B cell (primary cell): ENCODE measurements at places on chromosomes 7 and 10. TPM values are rescaled to one million over a fixed set of nuclear protein-coding genes. Genes with fewer than 3 reads are reported as not detected.

DNA sequence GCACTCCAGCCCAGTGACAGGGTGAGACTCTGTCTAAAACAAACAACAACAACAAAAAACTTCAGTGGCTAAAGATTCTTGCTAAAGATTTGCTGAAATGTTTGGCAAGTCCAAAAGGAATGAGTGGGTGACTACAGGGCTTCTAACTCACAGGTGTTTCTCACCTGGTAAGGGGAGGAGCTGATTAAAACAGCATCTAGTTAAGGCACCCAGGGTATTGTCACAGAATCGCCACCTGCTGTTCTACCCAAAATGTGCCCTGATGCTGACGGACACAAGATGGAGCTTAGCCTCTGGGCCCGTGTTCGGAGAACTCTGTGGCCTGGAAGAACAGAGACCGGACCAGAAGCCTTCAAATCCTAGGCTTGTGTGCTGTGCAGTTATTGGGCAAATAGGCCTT lies 336.0 kb upstream of the GALNT17 start:
- no peak for DNase-seq

DNA sequence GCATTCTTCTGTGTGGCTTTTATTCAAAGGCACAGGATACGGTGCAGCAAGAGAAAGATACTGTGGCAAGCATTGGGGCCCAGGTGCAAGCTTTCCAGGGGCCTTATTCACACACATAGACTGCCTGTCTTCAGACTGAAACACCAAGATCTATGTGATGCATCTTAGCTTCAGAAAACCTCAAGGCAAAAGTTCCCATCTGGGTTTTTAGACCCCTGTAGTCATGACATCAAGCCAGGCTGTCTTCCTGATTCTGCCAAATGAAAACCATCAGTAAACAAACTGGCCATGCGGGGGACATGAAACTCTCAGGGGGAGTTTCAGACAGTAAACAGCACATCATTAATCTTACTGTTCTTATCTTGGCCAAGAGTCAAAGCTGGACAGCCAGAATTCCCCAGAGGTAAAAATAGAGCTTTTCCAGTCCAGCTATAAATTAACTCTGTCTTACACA lies 9.8 kb downstream of the AGBL3 start:
- DNase-seq: no peak

DNA sequence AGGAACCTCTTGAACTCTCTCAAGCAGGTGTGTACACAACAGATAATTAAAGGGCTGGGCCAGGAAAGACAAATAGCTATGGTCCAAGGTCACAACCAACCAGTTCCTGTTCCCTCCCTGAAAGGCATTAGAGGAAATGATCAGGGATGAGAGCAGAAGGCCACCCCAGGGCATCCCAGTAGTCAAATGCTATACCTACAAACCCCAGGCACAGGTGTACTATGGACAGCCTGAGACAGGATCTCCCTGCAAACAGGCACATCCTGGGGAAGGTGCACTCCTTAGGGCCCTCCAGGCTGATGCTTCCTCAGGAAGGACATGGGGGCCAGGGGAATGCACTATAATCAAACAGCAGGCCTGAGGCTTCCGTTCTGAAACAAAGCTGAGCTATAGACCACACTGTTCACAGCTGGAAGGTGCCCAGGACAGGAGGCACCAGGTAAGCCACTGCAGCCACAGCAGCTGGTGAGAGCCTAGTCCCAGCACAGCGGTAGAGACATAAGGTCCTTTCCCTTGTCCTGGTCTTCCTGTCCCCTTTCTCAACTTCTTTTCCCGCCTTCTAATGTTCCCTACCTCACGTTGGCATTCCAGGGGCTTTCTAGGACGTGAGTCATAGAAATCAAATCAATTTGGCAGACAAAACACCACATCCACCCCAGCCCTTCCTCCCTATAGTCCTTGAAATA lies 13.3 kb downstream of the PARP12 start:
- DNase-seq: no peak

GRCh38 chr7:50317221-50317678 lies 12.7 kb downstream of the IKZF1 start:
- DNase-seq: peak; percentile 86

GRCh38 chr10:99993701-99994689 lies 15.8 kb downstream of the DNMBP start:
- peak; percentile 91 for DNase-seq

DNA sequence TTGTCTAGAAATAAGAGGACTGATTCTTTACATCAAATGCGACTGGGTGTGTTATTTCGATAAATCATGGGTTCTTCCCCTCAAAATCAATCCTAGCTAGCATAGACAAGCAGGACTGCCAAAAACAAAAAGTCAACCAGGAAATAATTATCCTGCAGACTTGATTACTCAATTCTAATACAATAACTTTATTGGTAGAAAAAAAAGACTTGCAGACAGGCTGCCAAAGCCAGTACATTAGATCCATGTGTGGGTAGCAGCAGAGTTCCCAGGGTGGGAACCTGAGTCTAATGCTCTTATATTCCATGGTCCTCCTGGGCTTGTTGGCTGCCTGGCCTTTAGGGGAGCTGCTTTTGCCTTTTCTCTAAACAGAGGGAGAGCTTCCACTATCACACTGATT lies 7.8 kb downstream of the AFAP1L2 start:
- no peak for DNase-seq

DNA sequence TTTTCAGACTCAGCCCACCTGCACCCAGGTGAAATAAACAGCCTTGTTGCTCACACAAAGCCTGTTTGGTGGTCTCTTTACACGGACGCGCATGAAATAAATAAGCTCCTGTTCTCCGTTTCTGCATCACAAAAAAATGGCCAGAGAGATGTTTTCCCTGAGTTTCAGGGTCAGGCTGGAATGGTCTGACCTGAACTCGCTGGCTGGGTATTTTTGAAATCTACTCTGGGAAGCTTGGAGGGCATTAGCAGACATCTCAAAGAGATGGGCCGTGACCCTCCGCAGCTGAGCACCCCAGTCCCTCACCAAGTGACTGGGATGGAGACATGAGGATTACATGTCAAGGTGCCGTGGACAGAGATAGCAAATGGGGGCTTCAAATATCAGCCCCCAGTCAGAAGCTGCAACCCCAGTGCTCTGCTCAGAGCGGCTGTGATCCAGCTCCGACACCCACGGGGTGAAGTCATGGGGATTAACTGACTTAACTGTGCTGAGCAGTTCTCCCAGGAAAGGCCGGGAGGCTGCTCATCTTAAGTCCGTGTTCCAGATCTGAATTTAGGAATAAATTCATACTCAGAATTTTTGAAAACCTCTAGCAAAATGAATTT lies 22.3 kb downstream of the CALML5 start:
- DNase-seq: no peak

DNA sequence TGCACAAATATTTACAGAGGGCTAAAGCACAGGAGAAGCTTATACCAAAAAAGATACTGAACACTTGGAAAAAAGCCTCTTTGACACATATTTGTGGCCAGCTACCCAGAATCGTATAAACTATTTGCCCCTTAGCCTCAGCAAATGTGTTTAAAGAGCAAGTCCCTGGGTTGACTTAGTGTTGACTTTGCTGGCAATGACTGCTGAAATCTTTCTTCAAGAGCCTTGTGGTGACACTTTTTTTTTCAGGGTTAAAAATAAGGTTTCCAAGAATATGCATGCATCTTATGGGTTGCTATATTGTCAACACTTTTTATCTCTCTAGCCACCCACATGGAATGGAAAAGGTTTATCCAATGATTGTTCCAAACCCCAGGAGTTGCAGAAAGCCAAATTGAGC lies 14.9 kb upstream of the PLEKHS1 start:
- DNase-seq: no peak

DNA sequence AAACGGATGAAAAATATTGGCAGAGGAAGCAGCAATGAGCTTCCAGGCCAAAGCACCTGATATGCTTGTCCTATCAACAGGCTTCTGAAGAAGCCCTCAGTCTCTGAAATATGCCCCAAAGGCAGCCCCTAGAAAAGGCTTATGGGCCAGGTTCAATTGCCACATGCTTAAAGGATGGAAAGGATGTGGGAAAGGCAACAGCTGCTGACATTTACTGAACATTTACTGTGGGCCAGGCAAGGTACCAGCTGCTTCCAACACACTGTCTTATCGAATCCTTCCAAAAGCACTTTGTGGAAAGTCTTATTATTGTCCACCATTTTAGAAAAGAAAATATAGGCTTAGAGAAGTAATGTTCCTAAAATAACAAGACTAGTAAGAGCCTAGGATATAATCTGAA lies 56.5 kb downstream of the DOCK4 start:
- no peak for DNase-seq

- no peak for DNase-seq
Observed at GRCh38 chr10:14244801-14245211, 85.9 kb downstream of the FRMD4A start.

DNA sequence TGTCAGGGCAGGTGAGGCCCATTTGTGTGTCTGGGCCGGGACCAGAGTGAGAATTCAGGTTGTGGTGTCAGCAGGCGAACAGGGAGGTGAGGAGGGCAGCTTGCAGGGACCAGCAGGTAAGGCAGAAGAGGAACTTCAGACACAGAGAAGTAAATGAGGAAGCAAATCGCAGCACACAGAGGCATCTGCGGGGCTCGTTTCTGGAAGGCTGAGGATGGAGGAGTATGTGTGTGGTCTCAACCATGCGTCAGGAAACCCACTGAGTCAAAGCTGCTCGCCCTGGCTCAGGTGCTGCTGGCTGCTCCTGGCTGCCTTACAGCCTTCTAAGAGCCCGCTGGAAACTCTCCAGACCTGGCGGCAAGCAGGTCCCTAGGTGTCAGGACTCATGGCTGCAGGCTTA lies 26.9 kb upstream of the PITRM1 start:
- DNase-seq: no peak

DNA sequence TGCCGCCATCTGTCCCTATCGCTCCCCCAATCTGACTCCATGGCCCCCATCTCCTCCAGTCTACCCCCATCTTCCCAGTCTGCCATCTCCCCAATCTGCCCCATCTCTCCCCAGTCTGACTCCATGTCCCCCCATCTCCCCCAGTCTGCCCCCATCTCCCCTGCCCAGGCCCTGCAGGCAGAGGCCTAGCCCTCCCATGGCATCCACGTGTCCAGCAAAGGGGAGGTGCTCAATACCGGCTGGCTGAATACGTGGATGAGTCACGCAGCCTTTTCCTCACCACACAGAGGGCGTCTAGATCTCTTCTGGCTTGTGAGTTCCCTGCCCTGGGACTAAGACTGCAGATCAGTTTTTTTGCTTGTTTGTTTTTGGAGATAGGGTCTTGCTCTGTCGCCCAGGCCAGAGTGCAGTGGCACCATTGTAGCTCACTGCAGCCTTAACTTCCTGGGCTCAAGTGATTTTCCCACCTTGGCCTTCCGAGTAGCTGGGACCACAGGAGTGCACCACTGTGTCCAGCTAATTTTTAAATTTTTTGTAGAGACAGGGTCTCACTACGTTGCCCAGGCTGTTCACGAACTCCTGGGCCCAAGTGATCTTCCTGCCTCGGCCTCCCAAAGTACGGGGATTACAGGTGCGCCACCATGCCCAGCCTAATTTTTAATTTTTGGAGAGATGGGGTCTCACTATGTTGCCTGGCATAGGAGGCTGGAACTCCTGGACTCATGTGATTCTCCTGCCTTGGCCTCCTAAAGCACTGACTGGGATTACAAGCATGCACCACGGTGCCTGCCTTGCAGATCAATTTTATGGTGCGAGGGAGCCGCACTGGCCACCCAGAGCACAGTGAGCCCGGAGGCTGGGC lies 15.3 kb upstream of the GPR146 start:
- DNase-seq: peak; percentile 58

DNA sequence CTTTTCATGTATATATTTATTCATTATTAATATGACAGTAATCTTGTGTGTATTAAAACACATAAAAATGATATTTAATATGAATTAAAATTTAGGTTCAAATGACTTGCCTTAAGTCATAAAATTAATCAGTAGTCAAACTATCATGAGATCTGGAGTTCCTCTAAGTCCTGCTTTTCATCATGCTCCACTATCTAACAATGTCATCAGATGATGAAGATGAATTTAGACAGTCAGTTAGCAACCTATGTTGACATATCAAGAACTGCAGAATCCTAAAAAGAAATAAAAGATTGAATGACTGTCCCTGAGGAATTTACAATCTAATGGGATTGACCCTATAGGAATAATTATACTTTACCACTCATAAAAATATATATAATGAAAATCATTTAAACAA lies 7.1 kb downstream of the CABCOCO1 start:
- no peak for DNase-seq

DNA sequence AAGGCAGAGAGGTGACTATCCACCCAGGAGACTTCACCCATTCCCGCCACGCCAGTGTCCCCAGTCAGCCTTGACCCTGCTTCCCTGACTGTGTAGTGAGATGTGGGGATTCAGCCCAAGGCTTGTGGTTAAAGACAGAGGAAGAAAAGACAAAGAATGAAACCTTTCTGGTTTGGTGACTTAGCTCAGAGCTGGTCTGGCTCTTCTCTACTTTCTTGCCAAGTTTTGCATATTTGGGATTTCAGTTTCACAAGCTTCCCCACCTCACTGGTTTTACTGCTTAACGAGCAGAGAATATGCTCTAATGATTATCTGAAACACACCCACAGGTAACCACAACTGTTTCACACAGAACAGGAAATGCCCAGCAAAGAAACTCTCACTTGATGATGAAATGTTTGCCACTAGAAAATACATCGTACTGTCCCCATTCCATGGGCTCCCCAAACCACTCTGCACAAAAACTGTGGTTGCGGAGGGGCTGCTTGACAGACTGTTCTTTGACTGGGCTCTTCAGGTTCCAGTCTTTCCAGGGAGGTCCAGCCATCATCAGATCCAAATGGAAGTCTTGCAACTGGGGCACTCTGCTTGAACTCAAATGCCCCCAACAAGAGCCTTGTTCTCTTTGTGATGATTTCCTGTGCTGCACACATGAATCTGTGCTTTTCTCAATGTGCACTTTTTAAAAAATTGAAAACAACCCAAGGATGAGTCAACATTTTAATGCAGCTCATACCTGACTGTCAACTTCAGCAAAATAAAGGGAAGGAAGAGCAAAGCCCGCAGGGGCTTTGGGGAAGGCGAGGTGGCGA lies 95.5 kb downstream of the CTBP2 start:
- peak; percentile 73 for DNase-seq

DNA sequence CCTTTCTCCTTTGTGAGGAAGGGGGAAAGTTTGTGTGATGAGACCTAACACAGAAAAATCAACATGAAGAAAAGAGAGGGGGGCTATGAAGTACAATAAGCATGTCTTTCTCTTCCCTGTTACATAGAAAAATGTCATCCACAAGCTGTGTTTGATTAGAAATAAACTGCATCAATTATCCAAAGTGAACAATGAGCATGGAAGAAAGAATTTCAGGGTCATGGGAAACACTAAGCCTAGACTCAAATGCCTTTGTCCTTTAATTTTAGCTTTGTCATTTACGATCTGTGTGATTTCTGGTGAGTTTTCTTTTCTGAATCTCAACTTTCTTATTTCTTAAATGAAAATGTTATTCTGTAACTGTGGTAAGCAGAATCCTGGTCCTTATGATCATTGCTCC lies 121.0 kb downstream of the GNAI1 start:
- DNase-seq: no peak

The OR6B1 gene
- total RNA-seq: not detected in 2 replicates

The GDI2 gene
- total RNA-seq: 187 and 189 TPM in 2 replicates

The AKR1D1 gene
- not detected in 2 replicates for total RNA-seq

The FAM25G gene
- total RNA-seq: not detected in 2 replicates

The IFIT1B gene
- total RNA-seq: not detected in 2 replicates

The DENND2A gene
- total RNA-seq: not detected in 2 replicates
